ENCODE measurements at places on chromosomes 4 and X.
A peak's percentile ranks its signal among the peaks of the same experiment; 100 is the strongest.

DNA sequence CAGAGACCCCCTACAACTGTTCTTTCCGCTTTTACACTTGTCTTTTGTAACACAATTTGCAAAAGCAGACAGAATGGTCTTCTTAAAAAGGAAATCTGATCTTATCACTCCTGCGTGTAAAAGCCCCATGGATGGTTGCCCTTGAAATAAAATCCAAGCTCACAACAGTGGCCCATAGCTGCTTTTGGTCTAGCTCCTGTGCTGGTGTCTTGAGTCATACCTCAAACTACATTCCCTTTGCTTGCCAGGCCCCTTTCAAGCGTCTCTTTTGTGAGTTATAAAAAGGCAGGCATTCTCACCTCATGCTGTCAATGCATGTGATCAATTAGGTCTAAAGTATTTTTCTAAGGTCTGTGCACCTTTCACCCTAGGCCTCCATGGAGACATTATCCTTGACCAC, 27.6 kb downstream of the HPGD start:
- DNase-seq = no peak

DNA sequence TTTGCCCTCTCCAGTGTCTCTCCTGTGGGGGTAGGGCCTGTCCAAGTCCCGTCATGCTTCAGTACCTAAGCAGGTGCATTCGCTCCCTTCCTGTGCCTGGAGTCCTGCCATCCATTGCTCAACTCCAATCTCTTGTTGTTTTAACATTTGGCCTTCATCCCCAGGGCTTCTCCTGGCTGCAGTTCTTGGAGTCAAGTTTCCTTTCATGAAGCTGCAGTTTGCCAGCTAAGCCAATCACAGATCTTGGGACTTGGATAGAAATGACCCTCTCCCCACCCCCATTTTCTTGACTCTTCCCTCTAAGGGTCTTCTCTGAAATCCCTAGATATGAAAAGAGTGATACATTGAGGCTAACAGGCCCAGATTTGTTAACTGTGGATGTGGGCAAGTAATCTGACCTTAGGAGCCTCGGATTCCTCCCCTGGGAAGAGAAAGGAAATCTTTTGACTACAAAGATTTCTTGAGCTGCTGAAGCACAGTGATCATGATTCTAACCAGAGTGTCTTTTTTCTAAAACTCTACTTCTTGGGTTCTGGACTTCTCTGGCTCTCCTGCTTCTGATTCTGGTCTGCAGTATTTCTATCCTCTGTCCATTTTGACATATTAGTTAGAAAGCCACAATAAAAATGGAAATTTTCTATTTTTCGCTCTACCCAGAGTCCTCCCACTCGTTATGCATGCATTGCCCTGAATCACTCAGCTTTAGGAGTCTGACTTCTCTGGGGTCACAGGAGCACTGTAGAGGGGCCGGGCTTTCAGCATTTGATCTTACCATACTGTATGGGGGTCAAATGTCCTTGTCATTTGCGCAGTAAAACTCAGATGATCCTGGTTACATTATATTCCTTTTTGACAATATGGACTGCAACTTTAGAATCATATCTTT, 61.0 kb downstream of the CHRNA9 start:
- DNase-seq = no peak

- DNase-seq = no peak
Observed at GRCh38 chr4:30769093-30769492, 48.9 kb downstream of the PCDH7 start.

DNA sequence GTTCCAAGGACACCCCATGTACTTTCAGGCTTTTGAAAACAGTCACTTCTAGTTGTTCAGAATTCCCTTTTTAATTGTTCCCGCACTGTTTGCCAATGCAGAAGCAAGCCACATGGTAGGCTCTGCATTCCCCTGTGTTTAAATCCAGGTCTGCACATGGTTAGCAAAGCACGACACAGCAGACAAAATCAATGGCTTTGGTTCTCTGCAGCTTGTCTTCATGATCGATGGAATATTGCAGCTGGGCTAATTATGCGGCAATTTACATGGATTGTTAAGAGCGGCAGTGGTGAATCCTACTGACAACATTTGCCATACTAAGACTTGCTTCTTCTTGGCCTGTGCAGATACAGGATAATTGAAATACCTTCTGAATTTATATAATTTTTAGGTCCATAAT, 20.6 kb upstream of the INPP4B start:
- no peak for DNase-seq

DNA sequence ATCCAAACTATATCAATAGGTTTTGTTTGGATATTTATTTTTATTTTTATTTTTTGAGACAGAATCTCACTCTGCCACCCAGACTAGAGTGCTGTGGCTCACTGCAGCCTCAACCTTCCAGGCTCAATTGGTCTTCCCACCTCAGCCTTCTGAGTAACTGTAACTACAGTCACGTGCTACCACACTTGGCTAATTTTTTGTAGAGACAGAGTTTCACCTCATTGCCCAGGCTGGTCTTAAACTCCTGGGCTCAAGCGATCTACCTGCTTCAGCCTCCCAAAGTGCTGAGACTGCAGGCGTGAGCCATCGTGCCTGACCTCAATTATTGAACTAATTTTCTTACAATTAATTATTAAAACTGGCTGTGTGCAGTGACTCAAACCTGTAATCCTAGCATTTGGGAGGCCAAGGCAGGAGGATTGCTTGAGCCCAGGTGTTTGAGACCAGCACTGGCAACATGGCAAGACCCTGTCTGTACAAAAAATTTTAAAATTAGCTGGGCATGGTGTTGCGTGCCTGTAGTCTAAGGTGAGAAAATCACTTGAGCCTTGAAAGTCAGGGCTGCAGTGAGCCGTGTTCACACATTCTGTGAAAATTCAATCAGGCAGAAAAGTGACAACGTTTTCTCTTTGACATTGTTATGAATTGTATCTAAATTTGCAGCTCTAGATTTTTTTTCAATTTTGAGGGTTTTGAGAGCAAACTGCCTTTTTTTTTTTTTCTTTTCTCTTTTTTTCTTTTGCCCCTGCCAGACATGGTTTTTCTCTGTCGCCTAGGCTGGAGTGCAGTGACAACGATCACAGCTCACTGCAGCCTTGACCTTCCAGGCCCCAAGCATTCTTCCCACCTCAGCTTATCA, 66.0 kb downstream of the UBE2K start:
- no peak for DNase-seq

DNA sequence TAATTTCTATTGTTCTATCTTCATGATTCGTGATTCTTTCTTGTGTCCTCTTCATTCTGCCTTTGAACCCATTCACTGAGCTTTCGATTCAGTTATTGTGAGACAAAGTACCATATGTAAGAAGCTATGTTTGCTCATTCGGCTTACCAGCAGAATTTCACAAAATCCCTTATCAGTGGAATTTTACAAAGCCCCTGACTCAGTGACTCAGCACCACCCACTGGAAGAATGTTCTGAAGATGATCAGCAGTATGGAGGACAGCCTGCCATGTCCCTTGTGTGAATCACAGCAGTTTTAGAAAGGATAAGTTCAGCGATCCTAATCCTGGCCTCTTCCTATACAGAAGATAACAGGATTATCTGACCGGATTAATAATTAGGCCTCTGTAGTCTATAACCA, 5.8 kb upstream of the UXT start:
- no peak for DNase-seq

- DNase-seq = no peak
Observed at GRCh38 chr4:64582492-64582891, 173.2 kb upstream of the TECRL start.

DNA sequence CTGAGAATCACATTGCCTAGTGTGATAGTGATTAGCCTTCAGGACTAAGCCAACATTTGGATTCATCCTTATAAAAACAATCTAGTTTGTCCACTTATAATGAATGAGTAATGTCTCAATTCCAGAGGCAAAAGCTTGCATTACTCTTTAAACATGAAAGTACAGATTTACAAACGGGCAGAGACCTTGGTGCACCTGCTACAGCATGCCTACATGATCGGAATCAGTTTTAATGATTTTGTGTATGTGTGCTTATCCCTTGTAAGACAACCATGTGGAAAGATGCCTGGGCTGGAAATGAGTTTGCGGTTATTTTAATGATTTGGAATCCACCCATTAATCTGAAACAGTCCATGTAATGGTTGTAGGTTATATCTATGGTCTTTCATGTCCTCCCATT, 572.7 kb downstream of the KLHL13 start:
- DNase-seq = no peak

GRCh38 chr4:16668488-16668887, 230.0 kb downstream of the LDB2 start:
- no peak for DNase-seq

GRCh38 chrX:132219343-132219768, at the start of gene RAP2C:
Gene RAP2C (minus strand): TSS chrX:132219447. CDS start chrX:132217268, 2,179 bp downstream.
- DNase-seq = peak; percentile 48

DNA sequence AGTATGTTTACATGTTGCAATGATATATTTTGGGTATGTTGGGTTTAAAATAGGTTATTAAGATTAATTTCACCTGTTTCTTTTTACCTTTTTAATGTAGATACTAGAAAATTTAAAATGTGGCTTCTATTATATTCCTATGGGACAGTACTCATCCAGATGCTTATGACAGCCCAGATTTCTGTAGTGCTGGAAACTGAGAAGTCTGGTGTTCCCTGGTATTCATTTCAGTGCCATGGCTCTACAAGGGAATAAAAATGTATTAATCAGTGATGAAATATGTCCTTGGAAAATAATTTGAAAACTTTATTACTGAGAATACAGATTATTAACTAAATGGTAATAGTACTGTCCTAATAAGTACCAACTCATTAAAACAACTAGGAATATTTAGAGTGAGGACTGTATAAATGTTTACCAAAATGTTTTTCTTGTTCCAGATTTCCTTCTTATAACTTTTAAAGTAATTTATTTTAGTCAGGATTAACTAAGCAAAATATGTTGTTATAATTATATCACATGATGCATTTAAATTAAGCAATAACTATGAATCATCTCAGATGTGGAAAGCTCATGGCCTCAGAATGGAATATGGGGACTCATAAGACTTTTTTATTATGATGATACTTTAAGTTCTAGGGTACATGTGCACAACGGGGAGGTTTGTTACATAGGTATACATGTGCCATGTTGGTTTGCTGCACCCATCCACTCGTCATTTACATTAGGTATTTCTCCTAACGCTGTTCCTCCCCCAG, 25.3 kb downstream of the ARHGAP24 start:
- DNase-seq = no peak

DNA sequence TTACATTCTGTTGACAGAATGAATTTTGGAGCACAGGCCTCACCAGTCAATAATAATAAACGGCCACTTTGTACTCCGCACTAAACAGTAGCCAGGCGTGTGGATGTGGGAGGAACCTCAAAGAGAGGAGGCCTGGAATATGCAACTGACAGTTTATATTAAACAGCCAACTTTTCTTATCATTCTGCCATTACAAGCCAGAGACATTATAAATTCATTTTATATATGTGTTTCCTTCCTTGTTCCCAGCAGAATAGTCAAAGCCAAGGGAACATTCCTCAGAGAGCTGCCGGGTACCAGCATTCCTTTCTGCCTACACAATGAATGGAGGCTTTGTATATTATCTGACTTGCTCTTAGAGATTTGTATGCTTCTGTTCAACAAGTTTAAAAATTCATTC, 436.5 kb upstream of the FTHL17 start:
- no peak for DNase-seq

DNA sequence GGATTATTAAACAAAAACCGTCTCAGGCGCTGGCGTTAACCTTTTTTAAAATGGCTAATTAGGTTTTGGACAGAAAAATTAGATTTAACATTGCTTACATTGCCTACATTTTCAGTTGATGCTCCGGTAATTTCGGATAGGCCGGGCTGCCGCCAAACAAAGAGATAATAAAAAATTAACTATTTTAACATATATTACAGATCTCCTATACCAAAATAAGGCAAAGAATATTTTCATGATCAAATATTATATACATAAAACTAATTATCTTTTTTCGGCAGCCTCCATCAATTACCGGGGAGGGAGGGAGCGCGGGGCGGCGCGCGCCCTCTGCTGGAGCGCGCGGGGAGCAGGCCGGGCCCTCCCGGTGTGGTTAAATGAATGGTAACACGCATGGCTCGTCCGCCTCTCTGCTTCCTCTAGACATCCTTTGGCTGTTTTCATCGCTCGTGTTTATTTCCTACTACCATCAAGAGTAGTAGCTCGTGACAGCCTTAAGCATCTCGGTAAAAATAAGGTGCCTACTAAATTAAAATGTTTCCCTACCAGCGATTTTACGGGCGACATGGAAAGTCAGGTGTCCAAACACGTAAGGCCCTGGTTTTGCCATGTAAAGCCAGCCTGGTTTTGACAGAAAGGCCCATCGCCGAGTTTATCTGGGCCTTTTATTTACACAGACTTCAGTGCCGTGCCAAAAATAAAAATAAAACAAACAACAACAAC, 52.4 kb upstream of the TMEM33 start:
- peak; percentile 44 for DNase-seq

DNA sequence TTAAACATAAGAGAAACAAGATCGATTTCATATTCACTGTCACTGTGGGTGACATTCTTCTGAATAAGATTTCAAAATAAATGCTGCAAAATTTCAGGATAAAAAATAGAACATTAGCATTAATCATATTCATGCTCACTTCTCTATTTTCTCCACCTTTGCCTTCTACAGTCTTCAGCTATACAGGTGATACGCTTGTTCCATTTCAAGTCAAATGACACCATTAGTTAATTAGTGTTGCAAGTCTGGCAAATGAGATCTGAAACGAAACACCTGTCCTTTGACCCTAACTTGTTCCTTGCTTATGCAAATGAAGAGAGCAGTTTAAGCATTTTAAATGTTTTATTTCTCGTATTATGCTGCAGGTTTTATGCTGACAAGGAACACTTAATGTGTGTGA, 667.5 kb upstream of the MAGEB2 start:
- DNase-seq = no peak

- no peak for DNase-seq
Observed at GRCh38 chr4:89216866-89217265, 90.7 kb downstream of the GPRIN3 start.

GRCh38 chr4:1594871-1595788, 89.0 kb downstream of the FAM53A start:
- DNase-seq = no peak

DNA sequence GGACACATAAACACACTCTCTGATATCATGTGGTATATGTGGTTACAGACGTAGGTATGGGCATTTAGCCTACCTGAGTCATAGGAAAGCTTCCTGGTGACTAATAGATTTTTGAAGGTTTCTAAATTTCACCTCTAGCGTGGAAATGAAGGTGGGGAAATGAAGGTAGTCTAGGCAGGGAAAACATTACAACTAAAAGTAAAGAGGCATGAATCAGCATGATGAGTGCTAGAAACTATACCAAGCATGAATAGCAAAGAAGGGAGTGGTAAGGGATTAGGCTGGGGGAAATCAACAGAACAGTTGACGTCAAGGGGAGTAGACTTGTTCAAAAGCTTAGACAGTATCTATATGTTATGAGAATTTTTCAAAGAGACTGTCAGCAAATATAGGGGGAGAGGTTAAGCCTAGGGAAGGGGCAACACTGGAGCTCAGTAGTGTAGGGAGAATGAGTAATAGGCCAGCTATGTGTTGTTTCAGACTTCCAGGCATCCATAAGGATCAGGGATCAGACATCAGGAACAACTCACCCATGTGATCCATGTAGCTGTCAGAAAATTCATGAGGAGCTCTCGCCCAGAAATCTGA, 279.3 kb upstream of the DIPK2B start:
- DNase-seq = no peak

- DNase-seq = no peak
Observed at GRCh38 chr4:153113061-153113837, 91.0 kb upstream of the TRIM2 start.

Measured in activated CD4-positive, alpha-beta T cell treated with anti-CD3 and anti-CD28 coated beads, Interleukin-2, amount 50 U/mL, for 4 hours (primary cell).